ENCODE measurements at places on chromosomes 1 and 21. TPM values are rescaled to one million over a fixed set of nuclear protein-coding genes. Genes with fewer than 3 reads are reported as not detected.

Gene MIXL1
- total RNA-seq: not detected

Gene CCDC30
- 2.8 TPM for total RNA-seq

DNA sequence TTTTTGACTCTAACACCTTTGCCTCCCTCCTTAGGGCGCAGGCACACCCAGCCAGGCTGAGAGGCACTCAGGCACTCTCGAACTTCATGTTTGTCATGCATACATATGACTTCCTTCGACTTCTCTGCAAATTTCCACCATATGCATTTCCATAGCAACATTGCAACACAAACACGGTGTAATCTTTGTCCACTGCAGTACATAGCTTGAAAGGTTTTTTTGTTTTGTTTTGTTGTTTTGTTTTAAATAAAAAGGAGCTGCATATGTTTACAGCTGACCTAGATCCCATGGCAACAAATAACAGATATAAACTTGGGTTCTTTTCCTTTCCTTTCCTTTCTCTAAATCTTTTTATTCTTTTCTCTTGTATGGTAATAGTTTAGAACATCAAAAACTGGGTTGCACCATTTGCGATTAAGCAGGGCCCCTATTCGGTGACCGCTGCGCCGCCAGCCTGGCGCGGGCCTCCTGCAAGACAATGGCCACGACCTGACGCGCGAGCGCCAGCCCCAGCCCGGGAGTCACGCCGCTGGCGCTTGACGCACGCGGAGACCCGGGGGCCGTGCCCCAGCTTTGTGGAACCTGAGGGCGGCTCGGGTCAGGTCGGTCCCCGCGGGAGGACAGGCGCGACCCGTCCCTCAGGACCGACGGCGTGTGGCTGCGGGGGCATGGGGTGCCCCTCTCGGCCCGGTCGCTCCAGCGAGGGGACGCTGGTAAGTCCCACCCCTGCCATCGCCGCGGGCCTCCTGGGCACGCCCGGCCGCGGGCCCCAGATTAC lies 35.2 kb downstream of the CCN1 start:
- no peak for DNase-seq

DNA sequence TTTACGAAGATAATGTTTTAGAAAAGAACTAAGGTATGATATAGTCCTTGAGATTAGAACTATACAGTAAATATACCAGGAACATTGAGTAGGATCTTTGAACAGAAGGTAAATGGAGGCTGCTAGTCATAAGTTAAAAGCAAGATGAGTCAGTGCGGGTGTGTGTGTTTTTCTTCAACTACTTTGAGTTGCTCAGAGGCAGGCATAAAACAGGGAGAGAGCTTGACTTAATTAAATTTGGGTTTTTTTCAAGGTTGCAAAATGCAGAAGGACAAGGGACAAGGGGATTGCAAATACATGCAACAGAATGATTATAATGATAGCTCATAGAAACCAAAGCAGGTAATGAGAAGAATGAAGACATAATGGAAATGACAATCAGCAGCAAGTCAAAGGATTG lies 815.1 kb downstream of the NCAM2 start:
- no peak for DNase-seq

GRCh38 chr1:20484519-20485462 lies 1.2 kb downstream of the CAMK2N1 start:
- no peak for DNase-seq

DNA sequence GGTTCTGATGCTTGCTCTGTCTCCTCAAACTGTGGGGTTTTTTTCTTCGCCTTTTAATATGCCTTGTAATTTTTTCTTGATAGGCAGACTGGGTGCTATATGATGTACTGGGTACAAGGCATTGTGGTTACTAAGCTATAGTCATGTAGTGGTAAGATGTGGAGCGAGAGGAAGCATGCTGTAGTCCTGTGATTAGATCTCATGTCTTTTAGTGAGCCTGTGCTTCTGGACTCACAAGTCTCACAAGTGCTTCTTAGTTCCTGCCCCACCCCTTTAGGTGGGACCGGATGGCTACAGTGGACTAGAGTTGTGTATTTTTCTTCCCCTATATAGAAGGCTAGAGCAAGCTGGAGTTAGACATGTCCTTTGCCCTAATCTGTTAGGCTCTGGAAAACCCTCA lies 178.7 kb downstream of the DNM3 start:
- no peak for DNase-seq

GRCh38 chr1:166903232-166903631 lies 27.2 kb upstream of the TADA1 start:
- no peak for DNase-seq

GRCh38 chr21:28089599-28090441 lies 902.9 kb downstream of the LTN1 start:
- no peak for DNase-seq

DNA sequence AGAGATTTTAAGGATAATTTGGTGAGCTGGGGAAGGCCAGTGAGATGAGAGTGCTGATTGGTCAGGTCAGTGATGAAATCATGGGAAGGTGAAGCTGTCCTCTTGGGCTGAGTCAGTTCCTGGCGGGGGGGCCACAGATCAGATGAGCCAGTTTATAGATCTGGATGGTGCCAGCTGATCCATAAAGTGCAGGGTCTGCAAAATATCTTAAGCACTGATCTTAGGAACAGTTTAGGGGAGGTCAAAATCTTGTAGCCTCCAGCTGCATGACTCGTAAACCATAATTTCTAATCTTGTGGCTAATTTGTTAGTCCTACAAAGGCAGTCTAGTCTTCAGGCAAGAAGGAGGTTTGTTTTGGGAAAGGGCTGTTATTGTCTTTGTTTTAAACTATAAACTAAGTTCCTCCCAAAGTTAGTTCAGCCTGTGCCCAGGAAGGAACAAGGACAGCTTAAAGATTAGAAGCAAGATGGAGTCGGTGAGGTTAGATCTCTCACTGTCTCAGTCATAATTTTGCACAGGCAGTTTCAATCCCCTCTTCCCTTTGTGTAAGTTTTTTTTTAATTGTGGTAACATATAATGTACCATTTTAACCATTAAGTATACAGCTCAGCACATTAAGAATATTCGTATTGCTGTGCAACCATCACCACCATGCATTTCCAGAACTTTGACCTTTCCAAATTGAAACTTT lies 39.4 kb downstream of the PTAFR start:
- no peak for DNase-seq

Measured in activated naive CD8-positive, alpha-beta T cell treated with anti-CD3 and anti-CD28 coated beads, Interleukin-2, amount 10 ng/mL, durations not matched to agents 7 days and 5 days (primary cell).